ENCODE measurements at places on chromosomes 5 and 9.

GRCh38 chr9:137798901-137799629 lies 78.5 kb upstream of the CACNA1B start:
- H3K27me3 ChIP-seq = no peaks in the 10 kb centered on the region
- H3K4me3 ChIP-seq = no peak overlapping the region
- DNase-seq = no peak
- no peaks in the 10 kb centered on the region for H3K4me1 ChIP-seq
- no peak overlapping the region for H3K27ac ChIP-seq

DNA sequence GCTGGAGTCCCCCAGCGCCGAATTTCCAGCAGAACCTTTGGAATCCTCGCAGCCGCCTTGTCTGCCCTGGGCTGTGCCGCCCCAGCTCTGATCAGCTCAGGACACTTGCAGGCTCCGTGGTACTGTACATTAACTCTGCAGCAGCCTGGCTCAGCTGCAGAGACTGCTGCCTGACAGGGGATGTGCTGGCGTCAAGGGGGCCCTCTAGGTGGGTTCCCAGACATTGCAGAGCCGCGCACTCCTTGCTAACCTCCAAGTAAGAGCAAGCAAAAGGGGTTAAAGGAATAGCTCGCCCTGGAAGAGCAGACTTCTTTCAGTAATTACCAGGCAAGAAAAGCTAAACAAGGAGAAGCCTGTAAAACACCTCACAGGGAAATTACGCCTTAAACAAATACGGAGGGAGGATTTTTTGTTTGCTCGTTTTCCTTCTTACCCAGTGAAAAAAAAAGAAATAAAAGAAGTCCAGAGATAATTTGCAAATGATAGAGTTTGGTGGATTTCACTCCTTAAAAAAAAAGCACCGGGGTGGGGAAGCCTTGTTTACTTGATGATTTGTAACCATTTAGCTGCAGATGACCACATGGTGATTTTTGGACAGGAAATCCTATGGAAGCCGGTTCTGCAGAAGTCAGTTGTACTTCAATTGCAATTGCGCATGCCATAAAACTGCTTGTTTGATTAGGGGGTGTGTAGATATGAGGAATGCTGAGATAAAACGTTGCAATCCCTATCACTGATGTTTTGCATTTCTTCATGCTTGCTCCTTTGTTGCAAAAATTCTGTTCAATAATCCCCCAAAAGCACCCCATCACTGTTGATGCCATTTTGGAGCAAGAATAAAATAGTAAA lies 305.8 kb downstream of the PDE4D start:
- H3K27me3 ChIP-seq = no peaks in the 10 kb centered on the region
- no peak overlapping the region for H3K27ac ChIP-seq
- H3K4me3 ChIP-seq = peak overlapping the region; percentile 26
- H3K36me3 ChIP-seq = no peaks in the 10 kb centered on the region
- DNase-seq = peak; percentile 60

DNA sequence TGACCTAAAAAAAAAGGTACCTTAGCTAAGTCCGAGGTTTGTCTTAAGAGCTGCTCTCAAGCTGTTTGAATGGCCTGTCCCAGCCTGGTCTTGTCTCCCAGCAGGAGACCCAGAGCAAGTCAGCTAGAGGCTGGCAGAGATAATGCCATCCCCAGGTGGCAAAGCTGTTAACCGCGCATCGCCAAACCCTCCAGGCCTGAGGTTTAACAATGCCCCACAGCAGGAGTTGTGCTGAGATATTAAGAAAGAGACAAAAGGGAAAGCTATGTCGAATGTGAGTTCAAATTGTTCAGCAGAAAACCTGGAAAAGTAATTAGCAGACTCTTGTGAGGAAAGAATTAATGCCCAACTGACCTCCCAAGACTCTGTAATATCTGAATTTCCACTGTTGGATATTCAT lies 187.1 kb downstream of the FSTL4 start:
- no peak overlapping the region for H3K27ac ChIP-seq
- H3K4me3 ChIP-seq = no peak overlapping the region
- no peaks in the 10 kb centered on the region for H3K4me1 ChIP-seq
- peak; percentile 52 for DNase-seq
- H3K27me3 ChIP-seq = no peaks in the 10 kb centered on the region
- no peaks in the 10 kb centered on the region for H3K36me3 ChIP-seq

GRCh38 chr5:6783787-6784186 lies 70.6 kb downstream of the TENT4A start:
- no peaks in the 10 kb centered on the region for H3K27me3 ChIP-seq
- peak; percentile 36 for DNase-seq

Data from right atrium auricular region (tissue), 2 donors.